ENCODE measurements at places on chromosomes 11 and 22.

- no peak for DNase-seq
These were observed 6.1 kb upstream of the CHST1 start for GRCh38 chr11:45671246-45672171.

- no peak for DNase-seq
These were observed 16.5 kb upstream of the CDC42EP2 start for GRCh38 chr11:65298131-65298535.

GRCh38 chr11:123469089-123469488 is 39.0 kb downstream of the GRAMD1B start:
- DNase-seq: no peak

DNA sequence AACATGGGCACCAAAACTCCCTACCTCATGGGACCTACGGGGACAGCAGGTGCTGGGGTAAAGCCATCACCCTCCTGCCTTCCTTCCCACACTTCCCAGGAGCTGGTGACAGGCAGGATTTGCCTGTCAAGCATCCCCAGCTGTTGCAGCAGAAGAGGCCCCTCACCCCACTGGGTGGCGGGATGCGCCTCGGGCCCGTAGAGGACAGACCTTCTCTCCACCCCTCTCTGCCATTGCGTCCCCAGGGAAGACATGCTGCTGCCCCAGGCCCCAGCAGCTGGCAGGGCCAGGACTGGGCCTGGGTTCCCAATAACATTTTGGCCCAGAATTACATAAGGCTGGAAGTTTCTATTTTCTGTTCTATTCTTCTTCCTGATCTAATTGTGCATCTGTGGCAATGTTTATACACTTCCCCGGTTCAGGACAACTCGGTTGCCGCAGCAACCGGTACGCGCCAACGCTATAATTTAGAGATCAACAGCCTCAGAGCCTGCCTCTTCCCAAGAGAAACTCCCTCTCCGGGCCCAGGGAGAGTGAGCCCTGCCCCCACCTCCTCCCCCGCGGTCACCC is 25.4 kb downstream of the KCNJ4 start:
- no peak for DNase-seq

GRCh38 chr11:30683176-30683575 is 97.0 kb upstream of the MPPED2 start:
- no peak for DNase-seq

DNA sequence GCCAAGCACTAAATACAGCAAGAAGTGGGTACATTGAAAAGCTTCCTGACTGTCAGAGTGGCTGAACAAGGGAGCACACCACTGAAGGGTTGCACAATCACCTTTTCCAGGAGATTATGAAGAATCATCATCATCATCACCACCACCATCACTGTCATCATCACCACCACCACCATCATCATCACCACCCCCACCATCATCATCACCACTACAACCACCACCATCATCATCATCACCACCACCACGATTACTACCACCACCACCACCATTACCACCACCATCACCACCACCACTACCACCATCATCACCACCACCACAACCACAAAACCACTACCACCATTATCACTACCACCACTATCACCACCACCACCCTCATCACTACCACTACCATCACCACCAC is 147.9 kb upstream of the TBCEL start:
- no peak for DNase-seq
